ENCODE measurements at places on chromosomes 7 and 10.

- no peak for DNase-seq
These were observed 118.2 kb downstream of the PTPN20 start for GRCh38 chr10:47029181-47030009.

DNA sequence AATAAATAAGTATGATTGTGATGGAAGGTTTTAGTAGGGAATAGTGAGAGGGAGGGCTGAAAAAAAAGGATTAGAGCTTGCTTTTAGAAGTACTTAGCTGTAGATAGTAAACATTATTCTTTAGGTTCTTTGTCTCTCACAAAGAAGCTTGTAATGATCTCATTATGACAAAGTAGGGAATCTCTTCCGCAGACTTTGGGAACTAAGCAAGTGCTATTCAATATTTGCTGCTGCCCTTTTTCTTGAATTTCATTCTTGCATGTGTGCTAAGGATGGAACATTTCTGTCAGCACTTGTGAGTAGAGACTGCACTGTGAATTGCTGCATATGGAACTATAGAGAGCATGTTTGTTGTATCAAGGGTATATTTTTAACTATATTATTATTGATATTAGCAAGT, 173.4 kb downstream of the ST7 start:
- no peak for DNase-seq

- DNase-seq: no peak
These were observed 3.9 kb downstream of the KLRG2 start for GRCh38 chr7:139479620-139480019.

- no peak for DNase-seq
These were observed 89.1 kb downstream of the EGFR start for GRCh38 chr7:55107946-55108345.

DNA sequence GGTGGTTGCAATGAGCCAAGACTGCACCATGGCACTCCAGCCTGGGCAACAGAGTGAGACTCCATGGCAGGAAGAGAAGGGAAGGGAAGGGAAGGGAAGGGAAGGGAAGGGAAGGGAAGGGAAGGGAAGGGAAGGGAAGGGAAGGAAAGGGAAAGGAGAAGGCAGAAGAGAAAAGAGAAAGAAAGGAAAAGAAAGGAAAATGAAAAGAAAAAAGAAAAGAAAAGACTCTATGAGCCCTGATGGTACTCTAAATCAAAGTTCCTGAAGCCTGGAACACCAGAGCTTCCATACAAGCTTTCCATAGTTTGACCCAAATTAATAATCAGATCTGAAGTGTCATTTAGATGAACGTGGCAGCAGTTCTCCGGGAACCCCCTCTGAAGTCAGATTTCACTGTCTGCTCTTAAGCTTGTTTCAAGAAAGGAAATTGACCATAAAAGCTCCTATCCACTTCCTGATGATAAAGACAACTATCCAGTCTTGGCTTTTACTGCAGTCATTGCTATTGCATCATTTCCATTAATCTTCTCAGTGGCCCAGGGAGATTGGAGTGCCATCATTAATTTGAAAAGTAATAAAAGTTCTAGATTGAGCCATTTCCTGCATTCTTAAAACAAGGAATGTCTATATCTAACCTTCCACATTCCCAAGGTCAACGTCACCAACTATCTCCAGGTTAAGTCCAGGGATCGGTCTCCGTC, 44.2 kb upstream of the FRMD4A start:
- DNase-seq: no peak

GRCh38 chr7:11212816-11213215, 239.1 kb downstream of the PHF14 start:
- no peak for DNase-seq

DNA sequence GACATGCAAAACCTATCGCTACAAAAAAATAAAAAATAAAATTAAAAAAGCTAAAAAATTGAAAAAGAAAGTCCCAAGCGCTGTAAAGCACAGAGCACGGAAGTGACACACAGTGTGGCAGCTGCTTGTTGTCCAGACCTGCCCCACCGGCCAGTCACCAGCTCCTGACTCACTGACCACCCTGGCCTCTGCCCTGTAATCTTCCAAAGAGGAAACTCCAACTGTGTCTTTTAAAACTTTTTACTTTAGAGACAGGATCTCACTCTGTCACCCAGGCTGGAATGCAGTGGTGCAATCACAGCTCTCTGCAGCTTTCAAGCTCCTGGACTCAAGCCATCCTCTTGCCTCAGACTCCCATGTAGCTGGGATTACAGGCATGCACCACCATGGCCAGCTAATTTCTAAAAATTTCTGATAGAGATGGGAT, 23.6 kb downstream of the GNA12 start:
- no peak for DNase-seq

GRCh38 chr7:20647908-20648776, 32.7 kb downstream of the ABCB5 start:
- no peak for DNase-seq

GRCh38 chr10:62724465-62724864, 80.1 kb upstream of the ADO start:
- no peak for DNase-seq

GRCh38 chr10:71396084-71396710, 523 bp upstream of the CDH23 start:
- peak; percentile 28 for DNase-seq

GRCh38 chr10:72215611-72216549, at the start of the genes ANAPC16 and ASCC1:
Gene ANAPC16 (plus strand): TSS chr10:72216012. CDS start chr10:72223915, 7,903 bp downstream.
Gene ASCC1 (minus strand): TSS chr10:72216276. CDS start chr10:72213298, 2,978 bp downstream.
- peak; percentile 94 for DNase-seq

GRCh38 chr7:122989577-122989976, 5.9 kb downstream of the TAS2R16 start:
- no peak for DNase-seq

- DNase-seq: no peak
These were observed 240.4 kb upstream of the CELF2 start for GRCh38 chr10:10777279-10777678.

DNA sequence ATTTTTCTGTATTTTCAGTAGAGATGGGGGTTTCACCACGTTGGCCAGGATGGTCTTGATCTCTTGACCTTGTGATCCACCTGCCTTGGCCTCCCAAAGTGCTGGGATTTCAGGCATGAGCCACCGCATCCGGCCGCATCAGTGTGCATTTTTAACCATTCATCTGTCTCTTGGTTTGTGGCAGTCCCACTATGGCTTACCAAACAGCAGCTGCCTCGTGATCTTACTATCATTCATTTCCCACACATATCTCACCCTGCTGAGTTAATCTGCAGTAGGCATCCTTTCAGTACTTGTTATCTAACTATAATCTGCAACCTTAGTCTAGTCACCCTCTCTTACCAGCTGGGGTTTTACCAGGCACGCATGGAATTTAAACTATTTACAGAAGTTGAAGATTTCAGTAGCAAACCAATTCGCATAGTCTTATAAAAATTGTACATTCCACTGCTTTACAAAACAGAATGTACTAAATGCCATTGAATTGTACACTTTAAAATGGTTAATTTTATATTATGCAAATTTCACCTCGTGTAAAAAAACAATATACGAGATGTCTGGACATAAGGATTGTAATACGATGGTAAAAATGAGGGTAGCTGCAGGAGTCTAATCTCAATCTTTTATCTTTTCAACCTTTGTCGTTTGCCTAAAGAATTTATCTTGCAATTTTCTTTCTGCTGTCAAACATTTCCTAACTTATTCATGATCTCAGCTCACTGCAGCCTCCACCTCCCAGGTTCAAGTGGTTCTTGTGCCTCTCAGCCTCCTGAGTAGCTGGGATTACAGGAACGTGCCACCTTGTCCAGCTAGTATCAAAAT, 4.6 kb upstream of the TBC1D12 start:
- no peak for DNase-seq

- DNase-seq: no peak
These were observed 38.7 kb downstream of the CALML5 start for GRCh38 chr10:5460468-5461202.

DNA sequence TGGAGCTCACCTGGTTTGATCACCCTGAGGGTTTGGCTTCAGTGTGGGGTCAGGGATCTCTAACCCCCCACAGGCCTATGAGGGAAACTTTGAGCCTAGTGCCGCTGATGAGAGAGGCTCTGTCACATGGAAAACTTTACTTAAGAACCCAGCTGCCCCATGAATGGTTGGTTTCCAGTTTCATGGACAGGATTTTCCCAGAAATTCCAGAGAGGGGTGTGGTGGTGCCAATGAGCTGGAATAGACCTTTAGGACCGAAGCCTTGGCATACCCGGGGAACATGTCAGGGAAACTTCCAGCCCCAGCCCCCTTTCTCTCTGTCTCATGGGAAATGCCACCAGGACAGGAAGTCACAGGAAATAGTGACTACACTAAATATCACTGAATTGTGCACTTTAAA, 36.9 kb downstream of the AKR1B1 start:
- no peak for DNase-seq

GRCh38 chr10:70599791-70600190, 2.8 kb downstream of the PRF1 start:
- DNase-seq: no peak

GRCh38 chr7:117190746-117191435, 132.0 kb downstream of the WNT2 start:
- DNase-seq: no peak

DNA sequence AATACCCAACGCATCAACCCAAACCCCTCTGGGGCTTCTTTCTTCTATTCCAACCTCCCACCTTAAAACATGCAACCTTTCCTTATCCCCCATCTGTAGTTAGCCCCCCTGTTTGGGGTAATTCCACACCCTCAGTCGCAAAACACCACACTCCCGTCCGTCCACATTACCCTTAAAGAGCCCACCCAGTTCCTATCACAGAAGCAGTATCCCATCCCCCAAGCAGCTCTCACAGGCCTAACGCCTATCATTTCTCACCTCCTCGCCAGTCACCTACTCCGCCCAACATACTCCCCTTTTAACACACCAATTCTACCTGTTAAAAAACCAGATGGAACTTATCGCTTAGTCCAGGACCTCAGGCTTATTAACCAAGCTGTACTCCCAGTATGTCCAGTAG, 63.7 kb downstream of the LRRC17 start:
- no peak for DNase-seq

GRCh38 chr10:12587451-12587888, 238.1 kb downstream of the CAMK1D start:
- DNase-seq: no peak

DNA sequence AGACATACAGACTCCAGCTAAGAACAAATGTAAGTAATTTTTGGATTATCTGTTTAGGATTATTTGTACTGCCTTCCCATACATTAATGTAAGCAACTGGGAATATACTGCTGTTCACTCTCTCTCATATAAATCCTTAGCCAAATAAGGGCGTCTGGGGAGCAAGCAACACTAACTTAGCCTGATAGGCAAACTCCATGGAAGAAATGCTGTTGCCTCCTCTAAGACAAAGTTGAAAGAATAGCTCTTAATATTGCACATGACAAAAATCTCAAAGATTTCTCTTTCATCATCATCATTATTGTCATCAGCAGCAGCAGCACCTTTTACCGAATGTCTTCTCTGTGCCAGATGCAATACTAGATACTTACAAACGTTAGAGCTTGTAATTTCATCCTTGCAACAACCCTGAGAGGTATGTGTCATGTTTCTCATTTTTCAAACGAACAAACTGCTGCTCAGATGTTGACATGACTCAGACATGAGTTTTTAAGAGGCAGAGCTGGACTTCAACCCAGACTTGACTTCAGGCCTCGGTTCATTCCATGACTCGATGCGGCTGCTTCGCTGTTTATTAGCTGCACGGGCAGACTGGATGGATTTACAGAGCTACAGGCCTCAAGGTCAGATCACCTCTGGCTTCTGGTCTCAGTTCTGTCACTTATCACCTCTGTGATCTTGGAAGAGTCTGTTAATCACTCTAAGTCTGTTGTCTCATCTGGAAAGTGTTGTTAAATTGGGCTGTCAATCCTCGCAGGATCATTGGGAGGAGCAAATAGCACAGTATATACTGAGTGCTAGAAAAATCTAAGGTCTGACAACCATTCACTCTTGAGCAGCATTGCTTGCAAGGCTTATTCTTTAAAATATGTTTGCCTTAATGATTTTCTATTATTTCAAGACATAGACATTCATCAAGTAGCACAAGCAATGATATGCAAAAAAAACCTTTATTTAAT, 126.3 kb upstream of the CELF2 start:
- DNase-seq: no peak

DNA sequence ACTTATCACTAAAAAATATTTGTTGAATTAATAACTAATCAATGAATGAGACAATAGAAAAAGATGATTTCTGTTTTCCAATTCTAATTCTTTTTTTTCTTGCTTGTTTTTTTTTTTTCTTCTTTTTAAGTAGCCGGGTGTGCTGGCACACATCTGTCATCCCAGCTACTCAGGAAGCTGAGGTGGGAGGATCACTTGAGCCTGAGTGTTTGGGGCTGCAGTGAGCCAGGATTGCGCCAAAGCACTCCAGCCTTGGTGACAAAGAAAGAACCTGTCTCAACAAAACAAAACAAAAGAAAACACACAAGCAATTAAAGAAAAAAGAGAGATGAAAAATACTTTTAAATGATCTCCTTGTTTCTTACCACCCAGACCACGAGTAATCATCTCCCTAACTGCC, 1109.3 kb downstream of the REEP3 start:
- no peak for DNase-seq

- no peak for DNase-seq
These were observed 72.3 kb upstream of the KLF6 start for GRCh38 chr10:3857318-3857717.

GRCh38 chr7:122257056-122257455, 47.5 kb downstream of the FEZF1 start:
- no peak for DNase-seq

DNA sequence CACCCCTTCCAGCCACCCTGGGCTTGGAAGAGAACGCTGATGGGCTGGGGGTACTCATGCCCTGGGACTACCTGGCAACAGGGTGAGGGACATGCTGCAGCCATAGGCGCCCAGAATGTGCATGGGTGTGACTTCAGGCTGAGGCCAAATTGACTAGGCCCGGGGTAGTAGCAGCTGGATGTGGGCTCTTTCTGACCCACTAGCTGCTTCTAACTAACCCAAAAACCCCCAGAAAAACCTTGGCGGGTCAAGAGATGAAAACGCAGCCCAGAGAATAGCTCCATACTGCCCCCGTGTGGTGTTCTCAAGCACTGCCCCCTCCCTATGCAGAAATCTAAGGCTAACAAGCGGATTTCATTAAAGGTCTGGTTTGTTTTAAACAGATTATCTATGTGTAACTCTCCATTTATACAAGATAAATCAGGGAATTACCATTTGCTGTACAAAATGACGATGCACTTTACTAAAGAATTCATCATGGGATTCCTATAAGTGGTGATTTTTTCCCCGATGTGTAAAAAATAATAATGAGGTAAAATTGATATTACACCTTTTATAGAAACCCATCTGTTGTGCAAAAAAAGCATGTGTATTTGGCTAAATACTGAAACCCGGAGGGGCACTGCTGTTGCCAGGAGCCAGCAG, 4.2 kb downstream of the SMARCD3 start:
- DNase-seq: peak; percentile 77
